ENCODE measurements at places on chromosomes 11 and 22. TPM values are rescaled to one million over a fixed set of nuclear protein-coding genes. Genes with fewer than 3 reads are reported as not detected.

The ADM gene
- total RNA-seq: 263 TPM

The TRPM5 gene
- 0.08 TPM for total RNA-seq

The CPT1A gene
- total RNA-seq: 153 TPM

The HBG2 gene
- 6.5 TPM for total RNA-seq

The FGF19 gene
- total RNA-seq: not detected

The UBTFL1 gene
- not detected for total RNA-seq

The TNNI2 gene
- 0.46 TPM for total RNA-seq

The UBQLN3 gene
- not detected for total RNA-seq

The PYGM gene
- total RNA-seq: 0.39 TPM

The UCP3 gene
- total RNA-seq: 0.46 TPM

The NLRP14 gene
- 0.08 TPM for total RNA-seq

The TRIM51 gene
- not detected for total RNA-seq

The TCF20 gene
- 79.8 TPM for total RNA-seq

The OR51B4 gene
- total RNA-seq: not detected

The CCDC85B gene
- 85.4 TPM for total RNA-seq

The CDCA5 gene
- total RNA-seq: 92.9 TPM

The MOGAT2 gene
- 0.08 TPM for total RNA-seq

The PTPN5 gene
- not detected for total RNA-seq

The PRMT3 gene
- 31.2 TPM for total RNA-seq

The MS4A1 gene
- total RNA-seq: 0.59 TPM

The SMTNL1 gene
- total RNA-seq: not detected

The EHF gene
- total RNA-seq: 0.51 TPM

The KCNK4 gene
- total RNA-seq: 1.1 TPM

The SLC5A4 gene
- not detected for total RNA-seq

The MISFA gene
- total RNA-seq: 5.0 TPM

The OR51B5 gene
- not detected for total RNA-seq

The PGA5 gene
- not detected for total RNA-seq

The FLRT1 gene
- total RNA-seq: 0.51 TPM

The BATF2 gene
- total RNA-seq: 1.6 TPM

The GAL3ST1 gene
- total RNA-seq: 1.1 TPM

The ARHGAP8 gene
- total RNA-seq: 9.2 TPM

The DCHS1 gene
- total RNA-seq: 2.2 TPM

The STARD10 gene
- 32.1 TPM for total RNA-seq

The RASGRP2 gene
- 3.7 TPM for total RNA-seq

The MRGPRF gene
- total RNA-seq: 0.36 TPM

The C11orf52 gene
- not detected for total RNA-seq

The RPS19BP1 gene
- total RNA-seq: 123 TPM

The ACRV1 gene
- 0.26 TPM for total RNA-seq

The SLC1A2 gene
- 0.21 TPM for total RNA-seq

The MS4A7 gene
- 0.23 TPM for total RNA-seq

The SLC5A1 gene
- total RNA-seq: 0.03 TPM

The ZNF214 gene
- total RNA-seq: 3.0 TPM

The SCN4B gene
- total RNA-seq: 0.33 TPM

The C22orf23 gene
- total RNA-seq: 0.49 TPM

The FXYD2 gene
- total RNA-seq: 0.39 TPM

The CDC42EP1 gene
- total RNA-seq: 62.5 TPM

The UNC93B1 gene
- 54.1 TPM for total RNA-seq

The P2RY2 gene
- 2.4 TPM for total RNA-seq

The TUBA8 gene
- 1.3 TPM for total RNA-seq

The HIC2 gene
- 7.3 TPM for total RNA-seq

The GRIA4 gene
- not detected for total RNA-seq

The QSER1 gene
- 48.2 TPM for total RNA-seq

The MMP12 gene
- total RNA-seq: not detected

The TOMM22 gene
- total RNA-seq: 111 TPM

The CREB3L1 gene
- total RNA-seq: 35.6 TPM

The OR2AT4 gene
- not detected for total RNA-seq

Measured in Panc1 (cell line).